ENCODE measurements at places on chromosomes 2 and 18. TPM values are rescaled to one million over a fixed set of nuclear protein-coding genes. Genes with fewer than 3 reads are reported as not detected.

The FAP gene
- 2.1 TPM for total RNA-seq

The NOL4 gene
- total RNA-seq: not detected

DNA sequence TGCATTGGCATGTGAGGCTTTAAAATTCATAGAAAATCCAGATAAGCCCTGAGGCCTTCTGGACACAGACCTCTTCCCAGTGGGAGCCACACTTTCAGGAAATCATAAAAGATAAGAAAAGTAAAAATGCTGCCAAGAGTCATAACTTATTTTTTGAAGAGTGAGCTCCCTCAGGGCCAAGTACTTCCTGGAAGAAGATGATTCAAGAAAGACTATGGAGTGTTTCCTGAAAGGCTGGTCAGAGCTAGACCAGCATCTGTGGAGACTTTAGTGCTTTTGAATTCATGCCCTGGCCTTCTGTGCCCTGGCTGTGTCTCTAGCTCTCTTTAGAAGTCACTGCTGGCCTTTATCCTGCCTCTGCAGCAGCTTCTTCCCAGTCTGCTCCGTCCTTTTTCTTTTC is 6.4 kb upstream of the XDH start:
- no peak overlapping the region for H3K27ac ChIP-seq
- no peak overlapping the region for H3K4me3 ChIP-seq
- no peaks in the 10 kb centered on the region for H3K27me3 ChIP-seq
- DNase-seq: no peak
- H3K4me1 ChIP-seq: peaks cover 25% of the 10 kb centered on the region

- no peak overlapping the region for H3K27ac ChIP-seq
- H3K36me3 ChIP-seq: no peaks in the 10 kb centered on the region
- no peak overlapping the region for H3K4me3 ChIP-seq
- no peaks in the 10 kb centered on the region for H3K4me1 ChIP-seq
- no peaks in the 10 kb centered on the region for H3K27me3 ChIP-seq
These were observed 273.1 kb downstream of the PLCL1 start for GRCh38 chr2:198077477-198077876.

DNA sequence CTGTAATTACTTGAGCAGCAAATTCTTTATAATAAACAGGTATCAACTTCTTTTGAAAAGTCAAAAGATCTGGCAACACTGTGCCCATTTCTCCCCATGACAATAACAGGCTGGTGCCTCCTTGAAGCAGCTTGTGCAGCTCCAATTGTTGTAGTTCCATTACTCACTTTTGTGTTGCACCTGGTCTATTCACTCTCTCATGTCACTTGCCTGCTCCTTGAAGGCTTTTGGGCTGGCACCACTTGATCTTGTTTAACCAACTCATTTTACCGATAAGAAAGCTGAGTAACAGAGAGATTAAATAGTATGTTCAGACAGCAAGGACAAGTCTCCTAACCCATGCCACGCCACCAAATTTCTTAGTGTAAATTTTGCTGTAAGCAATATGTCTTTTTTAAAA is 314.5 kb downstream of the OSR1 start:
- H3K4me3 ChIP-seq: no peak overlapping the region
- H3K36me3 ChIP-seq: peaks cover 2% of the 10 kb centered on the region
- peaks cover 7% of the 10 kb centered on the region for H3K4me1 ChIP-seq
- DNase-seq: no peak
- H3K27me3 ChIP-seq: no peaks in the 10 kb centered on the region

GRCh38 chr18:76386886-76387285 is 108.2 kb downstream of the ZNF516 start:
- H3K4me1 ChIP-seq: peaks cover 20% of the 10 kb centered on the region
- peaks cover 16% of the 10 kb centered on the region for H3K36me3 ChIP-seq
- H3K27me3 ChIP-seq: no peaks in the 10 kb centered on the region
- no peak overlapping the region for H3K4me3 ChIP-seq

DNA sequence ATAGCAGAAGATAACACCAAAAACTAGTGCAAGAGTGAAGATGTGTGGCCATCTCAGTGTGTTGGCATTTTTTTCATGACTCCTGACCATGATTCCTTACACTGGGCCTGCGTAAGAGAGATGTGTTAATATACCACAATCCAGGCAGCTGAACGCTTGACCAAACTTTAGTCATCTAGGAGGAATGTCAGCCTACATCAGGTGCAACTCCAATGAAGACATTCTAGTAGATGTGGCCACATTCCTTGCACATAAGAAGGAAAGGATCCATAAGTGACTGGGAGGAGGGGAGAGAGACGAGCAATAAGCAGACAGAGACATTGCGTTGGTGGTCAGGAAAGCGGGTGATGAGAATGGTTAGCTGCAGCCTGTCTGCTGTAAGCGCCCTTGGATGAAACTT is 42.6 kb downstream of the CYRIA start:
- H3K4me1 ChIP-seq: peaks cover 11% of the 10 kb centered on the region
- no peak for DNase-seq
- H3K27ac ChIP-seq: no peak overlapping the region
- peaks cover 61% of the 10 kb centered on the region for H3K27me3 ChIP-seq
- no peaks in the 10 kb centered on the region for H3K36me3 ChIP-seq
- no peak overlapping the region for H3K4me3 ChIP-seq

Data from Calu3 (cell line).